GOT3 (cell line): ENCODE measurements at places on chromosomes 12 and 14.

GRCh38 chr14:71686677-71687076 lies 245.6 kb upstream of the RGS6 start:
- DNase-seq, result no peak

DNA sequence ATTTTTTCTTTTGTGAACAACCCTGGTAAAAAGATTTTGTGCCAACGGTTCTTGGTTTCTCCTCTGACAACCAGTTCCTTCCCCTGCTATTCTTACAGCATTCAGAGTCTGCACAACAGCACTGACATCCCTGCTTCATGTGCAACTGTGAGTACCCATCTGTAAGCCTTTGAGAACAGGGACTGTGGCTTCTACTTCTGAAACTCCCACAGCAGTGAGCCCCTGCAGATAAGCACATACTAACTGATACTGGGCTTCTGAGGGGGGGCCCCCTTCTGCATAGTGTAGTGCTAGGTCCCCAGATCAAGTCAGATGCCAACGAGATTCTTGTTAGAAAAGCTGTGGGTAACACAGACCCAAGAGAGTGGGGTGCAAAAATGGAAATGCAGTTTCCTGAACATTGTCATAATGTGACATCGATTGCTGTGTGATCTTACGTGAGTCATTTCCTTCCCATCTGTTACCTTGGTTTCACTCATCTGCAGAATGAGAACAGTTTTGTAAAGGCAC lies 11.1 kb upstream of the NINJ2 start:
- DNase-seq, result no peak

DNA sequence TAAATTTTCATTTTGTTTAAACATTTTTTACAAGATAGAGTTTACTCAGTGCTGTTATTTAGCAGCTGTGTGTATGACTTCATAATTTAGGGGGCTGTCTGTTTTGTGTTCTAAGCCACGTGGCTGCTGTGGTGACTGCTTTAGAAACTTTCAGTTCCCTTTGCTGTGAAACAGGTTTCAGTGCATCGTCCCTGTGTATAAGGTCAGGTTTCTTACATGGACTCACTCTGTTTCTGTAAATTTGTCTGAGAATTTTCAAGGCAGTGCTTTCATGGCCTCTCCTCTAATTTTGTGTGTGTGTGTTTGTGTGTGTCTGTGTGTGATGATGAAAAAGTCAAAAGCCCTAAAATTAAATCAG lies 32.4 kb downstream of the BICD1 start:
- no peak for DNase-seq

GRCh38 chr12:49260571-49261363 lies 4.1 kb upstream of the TUBA1C start:
- DNase-seq, result no peak

- DNase-seq, result no peak
These were observed 42.0 kb downstream of the GUCY2C start for GRCh38 chr12:14654416-14654815.

GRCh38 chr12:97313471-97314190 lies 149.0 kb upstream of the RMST start:
- no peak for DNase-seq

DNA sequence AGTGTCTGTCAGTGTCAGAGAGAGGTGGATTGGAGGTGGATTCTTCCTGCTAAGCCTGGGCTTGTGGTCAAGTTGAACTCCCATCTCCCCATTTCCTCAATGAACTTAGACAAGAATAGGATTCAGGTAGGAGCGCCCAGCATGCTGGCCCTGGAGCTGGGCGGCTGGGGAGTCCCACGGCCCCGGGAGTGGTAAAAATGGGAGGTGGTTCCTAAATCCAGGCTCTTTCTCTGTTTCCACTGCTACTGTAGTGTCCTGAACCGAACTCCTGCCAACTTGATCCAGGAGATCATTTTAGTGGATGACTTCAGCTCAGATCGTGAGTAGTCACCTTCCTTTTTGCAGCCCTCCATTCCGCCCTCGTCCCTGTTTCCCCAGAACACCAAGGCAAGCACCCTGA lies 65.1 kb downstream of the GALNT16 start:
- DNase-seq, result no peak

DNA sequence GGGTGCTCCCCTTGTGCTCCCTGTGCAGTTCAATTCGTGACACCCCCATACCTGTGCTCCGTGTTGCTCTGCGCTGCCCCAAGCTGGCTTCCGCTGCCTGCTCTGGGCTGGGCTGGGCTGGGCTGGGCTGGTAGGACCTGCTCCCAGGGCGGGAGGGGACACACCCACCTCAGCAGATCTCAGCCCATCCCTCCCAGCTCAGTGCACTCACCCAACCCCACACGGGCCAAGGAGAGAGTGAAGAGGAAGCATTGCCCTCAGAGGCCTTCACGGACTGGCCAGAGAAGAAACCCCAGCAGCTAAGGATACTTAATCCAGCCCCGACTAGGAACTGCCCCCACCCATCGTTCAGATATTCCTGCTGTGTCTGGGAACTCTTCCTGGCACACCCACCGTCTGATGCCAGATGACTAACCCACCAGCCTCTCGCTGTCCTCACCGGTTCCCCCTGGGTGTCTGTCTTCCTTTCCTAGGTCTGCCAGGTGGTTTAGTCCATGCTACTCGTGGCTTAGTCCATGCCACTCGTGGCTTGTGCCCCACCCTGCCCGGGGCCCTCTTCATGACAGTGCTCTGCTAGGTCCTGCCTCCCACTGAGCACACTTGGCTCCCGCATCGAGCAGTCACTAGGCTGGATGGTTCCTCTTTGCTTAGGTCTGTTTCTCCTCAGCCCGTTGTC lies at the start of gene LPAR5:
Gene LPAR5 (minus strand): TSS at position 104 of the 676 bp plus-strand sequence. CDS start 14,711 bp downstream, outside the sequence.
- no peak for DNase-seq

- no peak for DNase-seq
These were observed 126.8 kb downstream of the TRAFD1 start for GRCh38 chr12:112252184-112252583.

GRCh38 chr12:43290836-43291235 lies 261.2 kb downstream of the ADAMTS20 start:
- DNase-seq, result no peak
